ENCODE measurements at places on chromosomes 2 and 18.

DNA sequence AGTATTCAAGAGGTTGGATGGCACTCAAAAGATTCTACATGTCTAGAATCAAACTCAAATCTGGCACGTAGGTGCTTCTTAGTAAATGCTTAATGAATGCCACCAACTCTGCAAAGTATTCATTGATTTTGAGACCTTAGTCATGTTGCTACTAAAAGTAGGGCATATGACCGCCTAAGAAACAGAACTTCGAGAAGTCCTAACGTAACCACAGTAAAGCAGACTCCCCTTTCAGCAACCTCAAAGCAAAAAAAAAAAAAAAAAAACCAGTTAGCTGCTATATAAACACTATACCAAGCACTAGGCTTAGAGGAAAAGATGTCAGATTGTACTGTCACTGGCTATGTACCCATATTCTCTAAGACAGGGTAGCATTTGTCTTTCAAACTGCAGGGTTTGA, 33.9 kb downstream of the PTCD3 start:
- no peak for DNase-seq

DNA sequence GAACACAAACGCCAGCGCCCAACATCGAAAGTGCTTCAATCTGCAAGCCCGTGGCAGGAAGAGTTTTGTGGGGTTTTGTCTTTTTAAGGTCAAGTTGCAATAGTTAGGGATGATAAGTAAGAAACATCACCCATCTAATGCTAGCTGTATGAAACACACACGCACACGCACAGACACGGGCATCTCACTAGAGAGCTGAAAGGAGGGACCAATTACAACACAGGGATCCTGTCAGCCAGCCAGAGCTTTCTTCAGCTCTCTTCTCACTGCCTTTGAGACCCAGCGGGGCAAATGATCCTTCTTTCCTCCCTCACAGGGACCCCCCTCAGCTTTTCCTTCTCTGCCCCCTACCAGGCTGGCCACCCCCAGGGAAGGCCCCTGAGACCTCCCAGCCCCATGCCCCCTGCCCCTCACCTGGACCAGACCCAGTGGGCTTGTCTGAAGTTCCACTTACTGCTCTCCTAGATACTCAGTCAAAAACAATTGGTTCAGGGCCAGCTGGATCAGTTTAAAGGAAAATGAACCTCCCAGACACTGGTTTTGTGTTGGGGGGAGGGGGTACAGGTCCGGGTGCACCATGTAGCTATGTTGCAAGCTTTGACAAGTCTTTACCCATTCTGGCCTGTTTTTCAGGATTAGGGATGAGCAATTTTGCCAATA, 17.9 kb downstream of the CYP26B1 start:
- DNase-seq: no peak

- DNase-seq: no peak
These were observed 648 bp upstream of the LYPD6B start for GRCh38 chr2:149037851-149038250.

DNA sequence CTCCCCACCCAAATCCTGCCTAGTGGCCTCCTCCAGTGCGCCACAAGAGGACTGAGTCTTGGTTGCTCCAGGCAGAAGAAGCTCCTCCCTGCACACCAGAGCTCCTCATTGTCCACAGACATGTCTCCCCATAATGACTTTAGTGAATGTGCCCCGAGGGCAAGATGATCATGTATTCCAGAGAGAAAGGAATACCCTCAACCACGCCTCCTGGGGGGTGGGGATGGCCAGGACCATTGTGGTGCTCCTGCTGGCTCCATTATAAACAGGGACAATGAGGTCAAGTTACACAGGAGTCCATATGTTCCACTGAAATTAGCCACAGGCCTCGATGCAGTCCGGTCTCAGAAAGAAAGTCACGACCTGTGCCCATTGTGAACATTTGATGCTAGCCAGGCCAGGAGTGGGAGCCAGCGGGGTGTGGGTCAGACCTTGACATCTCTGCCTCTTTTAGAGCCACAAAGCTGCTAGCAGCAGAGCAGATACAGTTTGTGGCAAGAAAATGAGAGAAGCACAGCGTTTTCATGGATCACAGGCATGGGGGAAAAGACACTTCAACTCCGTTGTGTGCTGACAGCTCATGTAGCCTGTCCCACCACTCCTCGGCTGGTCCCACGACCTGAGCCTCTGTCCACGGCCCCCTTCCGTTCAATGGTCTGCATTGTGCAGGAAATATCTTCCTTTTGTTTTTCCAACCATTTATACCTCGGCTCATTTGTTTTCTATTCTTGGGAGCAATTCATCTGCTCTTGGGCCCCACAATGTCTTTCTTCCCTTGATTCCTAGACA, 70.7 kb upstream of the FZD7 start:
- DNase-seq: no peak

DNA sequence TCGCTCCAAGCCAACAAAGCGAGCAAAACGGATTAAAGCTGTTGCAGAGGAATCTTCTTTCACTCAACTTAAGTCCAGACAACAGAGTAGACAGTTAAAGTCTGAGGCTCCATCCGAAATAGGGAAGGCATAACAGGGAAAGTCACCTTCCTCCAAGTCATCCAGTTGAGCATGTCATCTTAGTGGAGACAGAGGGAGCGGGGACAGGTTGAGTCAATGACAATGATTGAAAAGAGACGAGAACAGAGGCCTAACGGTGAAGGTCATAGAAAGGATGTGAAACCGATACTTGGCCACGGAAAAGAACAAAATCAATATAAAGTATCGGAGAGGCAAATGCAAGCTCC, 455 bp downstream of the C18orf32 start:
- DNase-seq: no peak

DNA sequence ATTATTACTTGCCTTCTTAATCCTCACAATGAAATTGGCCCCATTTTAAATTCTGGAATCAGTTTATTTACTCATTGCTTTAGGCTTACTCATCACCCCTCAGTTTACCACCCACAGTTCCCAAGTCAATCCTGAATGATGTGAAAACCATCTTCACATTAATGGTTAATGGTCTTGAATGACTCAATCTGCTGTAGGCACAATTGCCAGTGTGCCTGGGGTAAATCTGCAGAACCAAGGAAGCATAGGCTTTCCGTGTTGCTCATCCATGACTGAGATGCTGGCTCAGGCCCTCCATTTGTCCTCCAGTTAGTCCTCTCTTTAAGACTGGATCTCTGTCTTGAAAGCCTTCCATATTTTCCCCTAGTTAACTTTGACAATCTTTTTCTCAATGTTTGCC, 164.5 kb downstream of the PMAIP1 start:
- DNase-seq: no peak

DNA sequence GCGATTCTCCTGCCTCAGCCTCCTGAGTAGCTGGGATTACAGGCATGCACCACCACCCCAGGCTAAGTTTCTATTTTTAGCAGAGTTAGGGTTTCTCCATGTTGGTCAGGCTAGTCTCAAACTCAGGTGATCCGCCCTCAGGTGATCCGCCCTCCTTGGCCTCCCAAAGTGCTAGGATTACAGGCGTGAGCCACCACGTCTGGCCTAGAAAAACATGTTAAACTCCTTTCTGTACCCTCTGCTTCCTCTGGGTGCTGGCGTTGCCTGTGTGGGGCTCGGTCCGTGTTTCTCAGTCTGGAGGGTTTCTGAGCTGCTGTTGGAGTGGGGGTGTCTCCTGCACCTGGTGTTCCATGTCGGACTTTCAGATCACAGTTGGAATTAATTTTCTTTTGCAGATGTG, 17.9 kb downstream of the LDLRAD4 start:
- no peak for DNase-seq

DNA sequence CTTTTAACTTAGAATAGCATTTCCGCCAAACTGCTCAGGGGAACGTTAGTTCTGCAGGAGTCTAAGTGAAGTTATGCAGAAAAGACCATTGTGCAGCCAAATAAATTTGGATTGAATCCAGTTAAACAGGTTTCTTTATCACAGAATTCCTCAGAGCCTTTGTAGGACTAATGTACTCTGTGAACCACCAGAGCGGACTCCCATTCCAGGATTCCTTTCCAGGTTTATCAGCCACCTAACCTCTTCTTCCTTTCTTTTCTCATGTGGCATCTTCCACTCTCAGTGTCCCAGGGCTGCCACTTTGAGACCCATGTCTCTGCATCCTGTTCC, 350.4 kb downstream of the TSN start:
- DNase-seq: no peak

DNA sequence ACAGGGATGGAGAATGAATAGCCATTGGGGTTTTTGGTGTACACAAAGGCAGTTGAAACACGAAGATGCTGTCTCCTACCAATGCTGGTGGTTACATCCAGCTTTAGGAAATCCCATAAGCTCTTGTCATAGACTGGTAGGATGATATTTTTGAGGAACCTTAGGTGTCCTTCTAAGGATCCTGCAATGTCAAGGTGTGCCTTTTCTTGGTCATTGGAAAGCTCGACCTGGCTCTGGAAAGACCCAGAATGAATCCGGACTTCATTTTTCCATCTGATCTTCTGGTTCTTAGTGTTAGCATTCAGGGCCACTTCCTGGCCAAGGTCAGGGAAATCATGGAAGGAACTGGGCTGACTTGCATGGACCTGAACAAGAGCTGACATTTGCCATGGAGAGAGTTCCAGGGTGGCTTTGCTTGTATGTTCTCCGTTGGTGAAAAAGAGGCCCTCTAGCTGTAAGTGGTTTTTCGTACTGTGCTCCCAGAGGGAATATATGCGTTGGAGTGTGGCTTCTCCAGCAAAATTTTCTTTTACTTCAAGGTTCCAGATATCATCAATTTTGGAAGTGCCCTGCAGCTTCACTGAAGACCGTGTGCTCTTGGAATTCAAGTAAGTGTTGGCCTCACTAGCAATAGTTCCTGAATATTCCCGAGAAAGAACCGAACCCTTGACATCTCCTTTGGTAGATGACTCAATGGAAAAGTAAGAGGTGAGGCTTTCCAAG, 38.0 kb downstream of the APOB start:
- no peak for DNase-seq

- DNase-seq: no peak
These were observed 28.5 kb downstream of the MAP4K3 start for GRCh38 chr2:39408351-39409136.

DNA sequence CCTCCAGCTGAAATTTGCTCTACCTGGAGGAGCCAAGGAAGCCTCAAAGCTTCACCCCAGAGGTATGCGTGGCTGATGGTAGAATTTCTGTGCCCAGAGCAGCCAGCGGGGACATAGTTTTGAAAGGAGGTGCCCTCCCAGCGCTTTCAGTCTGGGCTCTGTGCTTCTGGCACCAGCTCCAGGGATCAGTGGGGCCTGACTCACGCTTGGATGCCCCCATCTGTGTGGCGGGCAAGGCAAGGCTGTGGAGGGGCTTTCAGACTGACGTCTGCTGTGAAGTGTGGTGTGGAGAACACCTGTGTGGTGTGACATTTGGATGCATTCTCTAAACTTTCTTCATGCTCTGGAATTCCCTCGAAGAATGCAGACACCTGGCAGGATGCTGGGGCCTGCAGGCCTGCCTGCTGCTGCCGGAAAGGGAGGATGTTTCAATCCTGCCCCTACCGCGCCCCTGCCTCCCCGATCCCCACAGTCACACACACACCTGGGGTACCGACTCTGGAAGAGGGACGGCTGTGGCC, 84.1 kb downstream of the CTIF start:
- DNase-seq: no peak

GRCh38 chr2:87996570-87996969, 19.8 kb downstream of the RNU2-63P start:
- no peak for DNase-seq

GRCh38 chr2:139033300-139033699, 253.1 kb upstream of the NXPH2 start:
- no peak for DNase-seq

DNA sequence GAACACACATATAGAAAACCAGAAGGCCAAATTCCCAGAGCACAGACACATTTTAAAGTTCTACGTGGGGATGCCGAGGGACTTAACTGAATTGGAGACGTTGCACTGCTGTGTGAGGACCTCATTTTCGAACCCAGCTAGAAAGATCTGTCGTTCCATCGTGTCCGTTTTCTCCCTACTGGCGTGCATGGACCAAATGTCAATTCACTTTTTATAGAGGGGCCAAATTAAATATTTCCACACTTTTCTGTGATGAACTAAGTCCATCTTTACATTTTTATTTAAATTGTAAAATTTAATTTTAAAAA, 692 bp upstream of the TSHZ1 start:
- no peak for DNase-seq

DNA sequence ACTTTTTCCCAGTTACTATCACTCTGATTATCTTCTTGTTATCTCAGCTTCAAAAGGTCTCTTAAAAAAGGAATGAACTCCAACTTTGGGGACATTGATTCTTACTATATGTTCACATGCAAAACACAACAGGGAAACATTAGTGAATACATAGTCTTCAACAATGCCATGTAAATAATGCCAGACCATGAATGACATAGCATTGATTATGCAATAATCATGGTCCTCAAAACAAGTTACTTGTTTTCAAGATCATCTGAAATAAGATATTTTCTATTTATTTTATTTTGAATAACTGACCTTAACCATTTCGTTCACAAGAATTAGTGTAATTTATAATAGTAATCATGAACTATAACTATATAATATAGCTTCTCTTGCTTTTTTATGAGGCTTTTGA, 902.3 kb downstream of the MBD2 start:
- DNase-seq: no peak

DNA sequence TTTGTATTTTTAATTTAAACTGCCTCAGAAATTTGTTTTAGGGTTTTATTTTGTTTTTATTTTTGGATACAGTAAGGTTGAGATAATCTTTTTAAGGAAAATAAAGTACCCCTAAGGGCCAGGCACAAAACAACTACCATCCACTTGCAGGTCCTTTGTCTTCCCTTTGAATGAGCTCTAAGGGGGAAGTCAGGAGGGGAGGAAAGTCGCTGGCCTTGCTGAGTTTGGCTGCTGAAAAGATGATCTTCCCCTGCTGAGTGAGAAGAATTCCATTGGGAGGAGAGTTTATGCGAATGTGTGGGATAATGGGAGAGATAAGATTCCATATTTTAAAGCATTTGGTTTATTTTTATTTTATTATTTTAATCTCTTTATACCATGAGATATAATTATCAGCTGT, 100.7 kb downstream of the ARHGAP15 start:
- no peak for DNase-seq

GRCh38 chr2:112658301-112658700, 12.6 kb downstream of the SLC20A1 start:
- DNase-seq: no peak

DNA sequence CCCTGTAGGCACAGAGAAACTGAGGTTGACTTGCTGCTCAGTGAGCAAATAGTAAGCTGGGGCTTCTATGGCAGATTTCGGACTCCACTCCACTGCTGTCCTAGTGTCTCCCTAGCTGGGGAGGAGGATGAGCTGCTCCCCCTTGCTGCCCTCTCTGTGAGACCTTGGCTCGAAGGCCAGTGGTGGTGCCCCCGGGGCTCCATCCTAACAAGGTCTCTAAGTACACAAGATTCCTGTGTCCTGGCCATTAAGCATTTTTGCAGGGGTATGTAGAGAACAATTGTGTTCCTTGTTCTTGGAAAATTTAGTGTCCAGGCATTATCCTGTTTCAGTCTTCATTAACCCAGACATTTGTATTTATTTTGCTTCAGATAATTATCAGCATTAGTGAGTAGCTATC, 21.3 kb upstream of the BCL2L11 start:
- no peak for DNase-seq

DNA sequence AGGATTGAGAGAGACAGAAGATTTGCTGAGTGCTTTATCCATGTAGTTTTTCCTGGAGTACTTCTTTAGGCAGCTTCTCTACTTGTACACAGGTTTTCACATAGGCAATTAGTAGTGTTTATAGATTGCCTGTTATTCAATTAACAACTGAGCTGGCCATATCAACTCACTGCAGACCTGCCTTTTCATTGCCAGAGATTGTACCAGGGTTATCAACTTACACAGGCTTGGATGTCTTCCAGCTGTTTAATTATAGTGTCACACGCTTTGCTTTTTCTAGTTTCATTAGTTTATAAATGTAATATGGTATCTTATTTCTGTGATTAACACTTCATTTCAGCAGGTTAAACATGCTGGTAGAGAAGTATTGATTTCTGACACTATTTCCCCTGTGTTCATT, 125.9 kb downstream of the GPD2 start:
- DNase-seq: no peak

Data from GM12891 (cell line).